ENCODE measurements at places on chromosomes 16 and 17.
A peak's percentile ranks its signal among the peaks of the same experiment; 100 is the strongest.

DNA sequence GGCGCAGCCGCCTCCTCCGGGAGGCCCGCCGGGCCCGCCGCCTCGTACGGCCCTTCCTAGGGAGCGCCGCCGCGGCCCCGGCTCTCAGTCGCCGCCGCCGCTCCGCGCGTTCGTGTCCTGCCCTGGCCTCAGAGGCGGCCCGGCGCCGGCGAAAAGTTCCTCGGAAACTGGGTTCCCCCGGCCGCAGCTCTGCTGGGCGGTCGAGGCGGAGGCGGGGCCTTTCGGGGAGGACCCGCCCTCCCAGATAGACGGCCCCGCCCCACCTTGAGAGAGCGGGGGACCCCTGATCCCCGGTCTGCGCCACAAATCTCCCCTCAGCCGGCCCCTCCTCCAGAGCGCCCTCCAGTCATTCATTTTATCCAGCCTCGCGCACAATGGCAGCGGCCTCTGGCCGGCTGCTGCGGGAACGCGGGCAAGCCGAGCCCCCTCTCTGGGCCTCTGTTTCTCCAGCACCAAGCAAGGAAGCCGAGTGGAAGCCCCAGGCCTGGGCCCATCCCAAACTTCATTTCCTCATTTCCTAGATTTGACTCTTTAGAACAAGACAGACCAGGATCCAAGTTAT is at the start of gene SREBF1:
Gene SREBF1, minus strand, starts transcription at position 169 of the 562 bp plus-strand sequence. CDS start 169 bp downstream, outside the sequence.
- peak; percentile 67 for DNase-seq

DNA sequence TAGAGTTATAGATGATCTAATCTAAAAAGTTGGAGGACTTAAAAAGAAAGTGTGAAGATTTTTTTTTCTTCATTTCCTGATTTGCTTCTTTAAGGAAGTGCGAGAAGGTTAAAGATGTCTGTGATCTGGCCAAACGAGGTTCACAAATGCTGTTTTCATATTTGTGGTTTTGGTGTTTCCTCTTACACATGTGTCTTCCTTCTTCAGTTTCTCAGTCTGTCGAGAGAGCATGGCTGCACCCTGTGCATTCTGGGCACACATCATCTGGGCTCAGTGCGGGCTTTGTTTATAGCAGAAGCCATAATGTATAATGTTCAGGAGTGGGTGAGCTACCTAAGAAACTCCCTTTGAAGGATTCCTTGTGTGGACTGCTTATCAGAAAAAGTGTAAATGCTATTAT is 260.4 kb upstream of the TBX2 start:
- DNase-seq: peak; percentile 90

DNA sequence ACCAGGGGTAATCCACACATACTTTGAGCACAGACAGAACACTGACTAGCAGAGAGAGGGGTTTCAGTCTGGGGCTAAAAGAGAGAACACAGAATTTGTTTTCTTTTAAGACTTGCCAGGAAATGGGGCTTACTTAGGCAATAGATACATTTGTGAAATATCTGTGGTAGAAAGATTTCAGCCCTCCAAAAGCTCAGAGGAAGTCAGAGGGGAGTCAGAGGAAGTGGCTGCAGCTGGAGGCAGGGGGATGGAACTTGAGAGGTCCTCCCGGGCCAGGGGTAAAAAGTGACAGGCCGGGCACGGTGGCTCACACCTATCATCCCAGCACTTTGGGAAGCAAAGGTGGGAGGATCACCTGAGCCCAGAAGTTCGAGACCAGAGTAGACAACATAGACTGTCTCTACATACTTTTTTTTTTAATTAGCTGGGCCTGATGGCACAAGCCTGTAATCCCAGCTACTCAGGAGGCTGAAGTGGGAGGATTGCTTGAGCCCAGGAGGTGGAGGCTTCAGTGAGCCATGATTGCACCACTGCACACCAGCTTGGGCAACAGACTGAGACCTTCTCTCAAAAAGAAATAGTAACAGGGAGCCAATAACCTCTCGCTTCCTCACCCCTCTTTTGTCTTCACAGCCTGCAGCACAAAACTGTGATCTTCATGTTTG is 49.9 kb downstream of the NLRC5 start:
- DNase-seq: peak; percentile 86

DNA sequence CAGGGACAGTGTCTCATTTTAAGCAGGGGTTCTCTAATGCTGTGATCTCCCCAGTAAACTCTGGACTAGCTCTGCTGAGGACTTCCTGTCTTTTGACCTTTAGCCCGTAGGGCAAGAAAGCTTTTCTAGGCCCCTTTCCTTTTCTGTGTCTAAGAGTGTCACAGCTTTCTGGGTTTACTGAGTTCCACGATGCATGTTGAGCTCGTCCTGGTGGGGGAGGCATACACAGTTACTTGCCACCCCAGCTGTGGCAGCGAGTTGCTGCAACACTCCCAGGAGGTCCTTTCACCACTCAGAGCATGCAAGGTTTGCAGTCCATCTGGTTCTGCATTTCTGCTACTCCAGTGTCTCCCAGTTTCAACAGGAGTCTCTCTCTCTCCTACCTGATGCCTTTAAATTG is 23.7 kb downstream of the NOD2 start:
- no peak for DNase-seq

GRCh38 chr16:85640254-85640558 is 27.1 kb downstream of the GSE1 start:
- DNase-seq: no peak

GRCh38 chr17:82698065-82698973 is at the start of gene RAB40B:
TSS of gene RAB40B (minus strand) at chr17:82698698. CDS start at chr17:82698596, 102 bp downstream.
- DNase-seq: peak; percentile 98

DNA sequence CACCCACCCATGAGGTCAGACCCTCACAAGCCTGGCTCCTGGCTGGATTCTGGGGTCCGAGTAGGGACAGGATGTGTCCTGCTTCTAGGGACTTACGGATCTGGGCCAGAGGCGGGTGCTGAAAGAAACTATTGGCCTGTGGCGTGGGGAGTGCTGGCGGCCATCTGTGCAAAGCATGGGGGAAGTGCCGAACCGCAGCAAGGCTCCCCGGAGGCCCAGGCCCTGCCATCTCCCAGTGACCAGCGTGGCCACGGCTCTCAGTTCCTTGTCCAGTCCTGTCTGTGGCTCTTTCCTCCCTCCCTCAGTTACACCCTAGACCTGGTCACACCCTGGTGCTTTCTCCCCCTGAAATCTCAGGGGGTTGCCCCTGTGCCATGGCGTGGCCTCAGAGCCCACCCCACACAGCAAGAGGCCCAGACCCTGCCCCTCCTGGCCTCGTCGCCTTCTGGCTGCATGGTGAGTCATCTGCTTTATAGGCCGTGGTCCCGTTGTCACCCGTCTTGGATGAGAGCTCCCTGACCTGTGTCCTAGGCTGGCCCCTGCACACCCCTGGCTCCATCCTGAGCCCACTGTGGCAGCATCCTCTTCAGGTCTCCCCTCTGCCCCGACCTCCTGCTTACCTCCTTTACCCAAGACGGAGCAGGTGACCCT is 54.5 kb downstream of the PRMT7 start:
- no peak for DNase-seq

GRCh38 chr16:14629612-14629918 is 495 bp downstream of the PARN start:
- no peak for DNase-seq

DNA sequence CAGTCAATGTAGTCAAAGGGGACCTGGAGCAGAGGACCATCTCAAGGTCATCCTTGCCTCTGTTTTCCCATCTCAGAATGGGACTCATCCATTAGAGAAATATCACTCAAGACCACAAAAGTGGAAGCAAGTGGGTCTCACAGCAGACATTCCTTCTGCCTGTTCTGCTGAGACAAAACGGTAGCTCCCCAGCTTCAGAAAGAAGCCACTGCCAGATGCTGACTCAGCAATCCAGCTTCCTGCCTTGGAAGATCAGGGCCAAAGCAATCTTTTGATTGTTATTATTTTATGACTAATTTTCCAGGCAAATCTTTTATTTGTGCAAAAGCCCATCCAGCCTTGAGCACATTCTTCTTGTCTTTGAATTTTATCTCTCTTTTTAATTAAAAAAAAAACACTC is 86.8 kb downstream of the CCT6B start:
- DNase-seq: no peak

DNA sequence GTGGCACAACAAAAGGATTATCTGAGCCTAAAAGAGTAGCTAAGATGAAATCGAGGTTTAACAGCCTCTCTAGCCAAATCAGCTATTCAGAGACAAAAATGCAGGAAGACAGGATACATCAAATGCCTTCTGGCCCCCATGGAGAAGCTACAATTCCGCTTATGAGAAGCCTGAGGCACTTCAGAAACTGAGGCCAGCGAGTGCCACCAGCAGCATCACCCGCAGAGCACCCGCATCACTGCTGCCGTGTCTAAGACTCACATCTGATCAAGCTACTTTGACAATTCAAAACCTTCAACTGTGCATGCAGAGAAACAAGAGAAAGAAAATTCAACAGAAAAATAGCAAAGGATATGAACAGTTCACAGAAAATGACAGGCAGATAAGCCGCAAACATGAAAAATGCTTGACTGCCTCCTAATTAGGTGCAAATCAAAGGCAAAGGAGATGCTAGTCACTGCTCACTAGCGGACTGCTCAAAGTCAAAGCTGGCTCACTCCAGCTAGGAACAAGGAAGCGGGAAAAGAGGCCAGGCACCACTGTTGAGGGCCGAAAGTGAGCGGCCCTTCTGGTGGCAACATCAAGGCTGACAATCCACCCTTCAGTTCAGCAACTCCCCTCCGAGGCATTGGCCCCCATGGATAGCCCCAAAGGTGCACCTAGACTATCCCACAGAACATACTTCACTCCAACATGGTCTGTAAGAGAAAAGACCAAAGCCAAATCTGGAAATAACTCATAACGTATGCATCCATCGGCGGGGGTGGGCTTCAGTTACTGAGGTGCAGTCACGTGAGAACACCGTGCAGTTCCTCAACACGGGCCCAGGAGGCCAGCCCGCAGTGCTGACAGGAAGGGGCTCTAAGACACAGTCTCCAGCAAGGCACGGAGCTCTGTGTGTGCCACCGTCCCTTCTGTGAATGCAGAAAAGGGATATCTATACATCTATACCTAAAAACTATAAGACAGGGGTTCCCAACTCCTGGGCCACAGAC is 12.0 kb downstream of the MTHFSD start:
- DNase-seq: no peak

- no peak for DNase-seq
These were observed 30.5 kb downstream of the C16orf87 start for GRCh38 chr16:46800494-46800893.

GRCh38 chr17:78748048-78748729 is 33.9 kb downstream of the CYTH1 start:
- no peak for DNase-seq

- DNase-seq: no peak
These were observed 16.1 kb upstream of the SPATA32 start for GRCh38 chr17:45277992-45278391.

DNA sequence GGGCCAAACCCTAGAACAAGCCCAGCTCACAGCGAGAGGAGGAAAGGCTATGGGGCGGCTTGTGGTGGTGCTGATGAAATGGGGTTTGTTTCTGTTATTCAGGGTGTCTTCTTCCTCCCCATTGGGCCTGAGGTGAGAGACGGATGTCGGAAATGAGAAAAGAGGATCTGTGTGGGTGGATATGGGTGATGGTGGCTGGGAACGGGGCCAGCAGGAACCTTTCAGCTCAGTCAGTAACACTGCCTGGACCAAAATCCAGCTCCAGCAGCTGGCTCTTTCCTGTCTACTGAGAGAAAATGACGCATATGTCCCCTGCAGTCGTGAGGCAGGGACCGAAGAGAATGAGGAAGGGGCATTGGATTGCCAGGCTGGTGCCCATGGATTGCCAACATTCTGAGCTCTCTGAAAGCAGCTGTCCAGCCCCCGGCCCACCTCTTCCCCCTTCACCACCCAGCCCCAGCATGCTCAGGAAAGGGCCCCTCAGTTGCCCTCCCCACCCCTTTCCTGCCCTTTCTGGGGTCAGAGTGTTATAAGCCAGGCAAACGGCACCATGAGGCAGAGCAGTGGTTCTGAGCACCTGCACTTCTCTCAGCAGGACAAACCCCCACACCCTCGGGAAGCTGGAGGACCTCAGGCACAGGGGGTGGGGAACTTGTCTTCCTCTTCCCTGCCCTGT is 4.0 kb downstream of the MYH3 start:
- no peak for DNase-seq

DNA sequence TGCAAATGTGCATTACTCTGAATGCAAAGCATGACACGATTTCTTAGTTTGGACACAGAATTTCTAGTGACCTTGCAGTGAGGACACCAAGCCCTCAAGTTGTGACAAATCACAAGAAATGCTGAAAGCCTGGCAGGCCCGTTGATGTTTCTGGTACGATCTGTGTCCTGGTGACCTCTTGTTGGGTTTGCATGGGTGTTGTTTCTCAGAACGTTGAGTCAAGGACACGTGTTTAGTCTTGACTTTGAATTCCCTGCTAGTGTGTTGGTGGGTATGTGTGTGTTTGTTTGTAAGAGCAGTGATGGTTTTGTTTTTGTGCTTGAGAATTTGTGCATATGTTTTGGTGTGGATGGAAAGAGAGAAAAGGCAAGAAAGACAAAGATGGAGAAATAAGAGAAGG is 37.8 kb upstream of the MAF start:
- DNase-seq: no peak

GRCh38 chr17:74859459-74860228 is at the start of gene GRIN2C:
TSS of gene GRIN2C (minus strand) at chr17:74859885. CDS start at chr17:74855092, 4,793 bp downstream.
- DNase-seq: no peak

DNA sequence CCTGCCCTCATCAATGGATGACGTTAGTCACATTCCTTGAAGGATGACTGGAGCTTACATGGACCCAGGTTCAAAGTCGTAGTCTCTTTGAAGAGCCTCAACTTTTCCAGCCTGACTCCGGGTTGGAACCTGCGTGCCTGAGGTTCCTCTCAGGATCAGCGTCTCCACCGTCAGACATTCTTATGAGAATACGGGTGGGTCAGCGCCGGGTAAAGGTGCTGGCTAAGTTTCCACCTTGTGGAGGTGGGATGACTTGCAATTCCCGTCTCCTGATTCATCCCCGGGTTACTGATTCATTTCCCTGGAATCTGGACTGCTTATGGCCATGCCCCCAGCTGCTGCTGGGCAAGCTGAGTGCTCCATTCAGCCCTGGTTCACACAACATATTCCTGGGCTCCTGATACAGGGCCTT is 38.9 kb upstream of the CMIP start:
- DNase-seq: peak; percentile 81

DNA sequence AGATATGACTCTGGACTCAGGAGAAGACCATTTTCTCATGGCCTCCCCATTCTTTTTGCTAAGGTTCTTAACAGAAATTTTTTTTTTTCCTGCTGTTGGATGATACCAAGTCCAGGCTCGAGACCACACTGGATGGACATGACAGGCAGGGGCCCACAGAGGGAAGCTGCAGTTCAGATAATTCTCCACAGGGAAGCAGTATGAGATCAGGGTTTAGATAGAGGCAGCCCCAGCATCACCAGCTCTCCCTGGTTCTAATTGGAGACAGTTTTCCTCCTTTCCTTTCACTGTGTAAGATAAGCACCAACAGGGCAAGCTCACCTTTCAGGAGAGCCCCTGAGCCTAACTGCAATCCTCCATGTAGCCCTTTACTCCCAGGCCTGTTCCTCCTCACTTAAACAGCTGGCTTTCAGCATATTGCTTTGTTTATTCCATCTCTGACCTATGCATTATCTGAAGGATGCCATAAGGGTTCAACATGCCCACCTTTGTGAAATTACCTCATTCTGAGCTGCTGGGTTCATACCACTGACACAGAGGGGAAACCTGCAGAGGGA is 108.1 kb downstream of the SNX11 start:
- DNase-seq: peak; percentile 61

Measured in HCEC 1CT (cell line).